ENCODE measurements at places on chromosomes 1 and 21.

DNA sequence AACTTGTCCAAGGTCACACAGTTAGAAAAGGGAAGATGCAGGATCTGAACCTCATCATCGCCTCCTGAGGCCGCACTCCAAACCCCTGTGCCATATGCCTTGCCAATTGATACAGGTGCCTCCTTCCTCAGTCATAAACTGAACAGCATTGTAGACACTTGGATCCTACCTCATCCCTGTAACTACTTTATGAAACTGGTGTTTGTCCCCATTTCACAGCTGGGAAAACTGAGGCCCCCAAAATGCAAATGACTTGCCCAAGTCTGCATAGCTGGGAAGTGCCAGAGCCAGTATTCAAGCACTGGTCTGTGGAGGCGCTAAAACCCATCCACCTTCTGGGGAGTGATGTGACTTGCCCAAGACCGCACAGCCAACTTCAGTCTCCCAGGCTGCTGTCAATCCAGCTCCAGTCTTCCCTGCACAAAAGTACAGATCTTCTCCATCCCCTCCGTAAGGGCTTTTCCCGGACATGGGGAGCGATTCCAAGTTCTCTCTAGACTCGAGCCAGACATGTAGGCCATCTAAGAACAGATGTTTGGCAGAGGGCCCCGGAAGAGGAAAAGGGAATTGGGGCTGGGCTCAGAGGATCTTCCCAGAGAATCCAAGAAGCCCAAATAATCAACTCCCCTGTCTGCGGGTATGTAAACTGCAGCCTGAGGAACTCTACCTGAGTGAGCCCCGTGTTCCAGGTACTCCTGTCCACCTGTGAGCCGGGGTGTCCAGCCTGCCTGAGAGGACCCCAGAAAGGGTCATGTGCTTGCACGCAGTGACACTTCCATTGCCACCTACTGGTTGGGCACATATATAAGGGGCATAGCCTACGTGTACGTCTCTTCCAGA, 60.5 kb downstream of the SYT2 start:
- no peak for DNase-seq

GRCh38 chr21:42624095-42624790, 29.2 kb upstream of the PDE9A start:
- no peak for DNase-seq

GRCh38 chr1:76281306-76281705, 206.8 kb downstream of the ST6GALNAC3 start:
- no peak for DNase-seq

- DNase-seq, result no peak
Measured at GRCh38 chr1:214404571-214405213, 123.7 kb downstream of the SMYD2 start.

DNA sequence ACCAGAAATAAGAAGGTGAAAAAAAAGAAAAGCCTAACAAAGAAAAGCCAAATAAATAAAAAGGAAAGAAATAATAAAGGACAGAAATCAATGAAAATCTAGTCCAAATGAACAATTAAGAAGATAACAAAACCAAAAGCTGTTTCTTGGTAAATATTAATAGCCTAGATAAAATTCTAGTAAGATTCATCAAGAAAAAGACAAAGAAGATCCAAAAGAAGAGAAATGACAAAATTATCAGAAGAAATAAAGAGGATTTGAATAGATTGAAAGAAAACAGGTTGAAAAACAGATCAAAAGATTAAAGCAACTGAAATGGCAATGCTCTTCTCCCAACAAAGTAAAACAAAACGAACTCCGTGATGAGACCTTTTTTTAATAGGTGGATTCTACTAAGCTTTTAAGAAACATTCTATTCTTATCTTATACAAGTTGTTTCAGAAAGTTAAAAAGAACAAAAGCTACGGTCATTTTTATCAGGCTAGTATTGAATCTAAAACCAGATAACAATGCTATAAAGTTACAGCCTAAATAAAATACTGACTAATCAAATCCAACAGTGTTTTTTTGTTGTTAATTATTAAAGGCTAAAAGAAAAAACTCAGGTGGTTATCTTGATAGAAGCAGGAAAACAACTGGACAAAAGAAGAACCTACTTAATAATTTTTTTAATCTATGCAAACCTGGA, 50.9 kb downstream of the ENAH start:
- no peak for DNase-seq

DNA sequence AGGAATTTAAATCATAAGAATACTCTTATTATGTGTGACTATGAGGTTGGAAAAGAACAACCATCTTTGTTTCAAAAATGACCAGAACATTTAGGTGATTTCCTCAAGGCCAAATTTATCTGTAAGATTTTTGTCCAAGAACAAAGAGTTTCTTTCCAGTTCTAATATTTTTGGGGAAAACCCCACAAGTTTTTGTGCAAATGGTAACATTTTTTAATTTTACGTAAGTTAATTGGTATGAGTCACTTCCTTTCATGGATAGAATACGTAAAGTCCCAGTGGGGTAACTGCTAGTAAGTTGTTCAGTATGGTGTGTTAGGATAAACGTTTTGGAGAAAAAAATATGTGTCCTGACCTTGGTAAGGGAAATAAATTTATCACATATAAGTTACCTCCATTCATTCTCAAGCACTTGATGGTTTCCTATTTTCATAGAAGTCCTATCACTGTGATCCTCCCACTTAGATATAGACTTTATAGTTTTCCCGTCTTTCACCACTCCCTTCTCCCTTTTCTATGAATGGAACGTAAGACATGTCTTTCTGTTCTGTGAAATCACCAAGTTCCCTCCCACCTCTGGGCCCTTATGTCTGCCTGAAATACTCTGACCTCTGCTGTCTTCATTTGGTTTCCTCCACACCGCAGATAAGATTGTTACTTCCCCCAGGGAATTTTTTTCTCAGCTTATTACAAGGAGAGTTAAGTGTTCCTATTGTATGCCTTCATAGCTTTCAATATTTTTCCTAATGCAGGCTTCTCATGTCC, 34.9 kb upstream of the TSNAX start:
- DNase-seq, result no peak

GRCh38 chr21:28971171-28971570, 21.5 kb downstream of the LTN1 start:
- DNase-seq, result no peak

DNA sequence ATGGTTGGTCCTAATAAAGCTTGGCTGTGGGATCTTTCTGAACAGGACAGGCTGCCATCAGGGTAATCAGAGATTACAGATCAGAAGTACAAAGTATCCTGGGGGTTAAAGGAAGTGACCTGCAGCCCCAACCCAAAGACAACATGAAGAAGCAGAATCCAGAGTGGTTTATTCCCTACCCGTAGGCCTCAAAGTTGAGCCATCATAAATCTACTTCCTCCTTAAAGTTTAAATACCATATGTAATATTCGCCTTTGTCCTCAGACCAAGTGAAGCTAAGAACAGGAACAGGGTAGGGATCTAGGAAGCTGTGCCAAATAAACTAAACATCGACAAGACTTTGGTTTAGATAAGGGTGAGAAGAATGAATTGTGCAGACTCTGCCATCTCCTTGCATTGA, 15.9 kb upstream of the DHX9 start:
- DNase-seq, result no peak

DNA sequence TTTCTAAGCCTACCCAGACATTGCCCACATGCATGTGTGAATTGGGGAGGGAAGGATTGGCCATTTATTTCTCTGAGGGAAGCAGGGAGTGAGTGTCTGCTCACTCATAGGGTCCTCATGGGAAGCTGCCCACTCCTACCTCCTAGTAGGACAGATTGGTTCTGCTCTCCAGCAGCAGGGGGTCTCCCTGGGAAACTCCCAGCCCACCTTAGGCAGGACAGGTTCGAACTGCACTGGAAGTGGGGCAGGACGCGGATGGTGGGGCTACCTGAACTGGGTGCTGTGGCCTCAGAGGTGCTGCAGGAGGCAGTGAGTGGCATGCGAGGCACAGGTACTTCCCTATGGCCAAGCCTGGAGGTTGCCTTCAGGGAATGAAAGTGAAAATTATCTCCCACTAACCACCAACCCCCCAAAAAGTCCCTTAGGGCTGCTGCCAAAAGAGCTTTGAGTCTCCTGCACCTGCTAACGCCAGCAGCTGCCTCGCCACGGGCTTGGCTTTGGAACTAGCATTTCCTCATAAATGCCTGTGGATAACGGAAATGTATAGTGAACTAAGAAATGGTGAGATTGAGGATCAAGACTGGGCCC, 157.0 kb upstream of the COA6 start:
- DNase-seq, result no peak

DNA sequence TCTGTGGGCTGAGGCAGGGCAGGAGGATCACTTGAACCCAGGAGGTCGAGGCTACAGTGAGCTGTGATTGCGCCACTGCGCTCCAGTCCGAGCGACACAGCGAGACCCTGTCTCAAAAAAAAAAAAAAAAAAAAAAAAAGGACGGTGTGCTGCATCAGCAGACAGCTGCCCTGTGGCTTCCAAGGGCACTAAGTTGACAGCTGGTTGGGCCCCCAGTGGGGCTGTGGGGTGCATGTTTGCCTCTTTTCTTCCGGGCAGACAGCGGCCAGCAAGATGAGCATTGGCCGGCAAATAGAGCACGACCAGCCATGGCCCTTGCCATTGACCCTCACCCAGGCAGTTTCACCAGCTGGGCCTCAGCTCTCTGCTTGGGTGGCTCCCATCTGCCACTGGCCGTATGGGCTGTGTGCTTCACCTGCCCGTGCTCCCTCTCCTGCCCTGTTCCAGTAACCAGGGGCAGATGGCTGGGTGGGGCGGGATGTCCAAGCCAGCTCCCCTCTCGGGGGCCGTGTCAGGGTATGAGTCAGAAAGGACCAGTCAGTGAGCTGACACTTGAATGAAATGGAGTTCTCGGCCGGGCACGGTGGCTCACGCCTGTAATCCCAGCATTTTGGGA, 12.3 kb upstream of the SLC25A34 start:
- no peak for DNase-seq

DNA sequence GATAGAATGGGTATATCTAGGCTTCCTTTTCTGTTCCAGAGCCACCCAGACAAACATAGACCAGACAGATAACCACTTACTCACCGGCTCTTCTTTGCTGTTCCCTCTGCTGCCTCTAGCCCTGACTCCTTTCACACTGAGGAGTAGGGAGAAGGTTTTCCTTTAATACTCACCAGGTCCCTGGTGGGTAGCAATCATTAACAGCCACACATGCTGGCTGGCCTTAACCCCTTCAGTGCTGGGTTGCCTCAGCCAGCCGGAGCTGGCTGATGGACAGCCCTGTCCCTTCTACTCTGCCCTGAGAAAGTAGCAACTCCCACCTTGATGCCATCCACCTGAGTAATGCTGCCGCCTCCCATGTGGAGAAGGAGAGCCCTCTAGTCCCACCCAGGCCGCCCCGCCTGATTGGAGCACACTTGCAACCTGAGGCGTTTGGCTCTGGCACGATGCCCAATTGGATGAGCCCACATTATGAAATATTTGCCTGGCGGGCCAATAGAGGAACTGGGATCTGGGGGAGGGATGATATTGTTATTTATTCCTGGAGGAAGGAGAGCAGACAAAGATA, 71.6 kb downstream of the PLEKHA6 start:
- DNase-seq, result no peak
